ENCODE measurements at places on chromosomes 3 and 15.

DNA sequence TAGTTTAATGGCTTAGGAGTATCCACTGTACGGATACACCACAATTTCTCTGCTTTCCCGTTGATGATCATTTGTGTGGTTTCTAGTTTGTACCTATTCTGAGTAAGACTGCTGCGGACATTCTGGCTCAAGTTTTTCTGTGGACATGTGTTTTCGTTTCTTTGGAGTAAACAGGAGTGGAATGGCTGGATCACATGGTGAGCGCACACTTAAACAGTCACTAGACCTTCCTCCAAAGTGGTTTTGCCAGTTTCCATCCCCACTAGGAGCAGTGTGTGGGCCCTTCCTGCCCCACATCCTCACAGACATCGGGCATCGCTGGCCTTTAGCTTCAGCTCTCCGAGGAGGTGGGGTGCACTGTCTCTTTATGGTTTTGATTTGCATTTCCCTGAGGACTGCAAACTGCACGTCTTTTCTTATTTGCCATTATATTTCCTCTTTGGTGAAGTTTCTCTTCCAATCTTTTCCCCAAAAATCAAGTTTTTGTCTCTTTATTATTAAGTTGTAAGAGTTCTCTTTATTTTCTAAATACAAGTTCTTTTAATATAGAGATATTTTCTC is 94.1 kb downstream of the VGLL4 start:
- DNase-seq, result no peak

GRCh38 chr3:61172684-61173083 is 78.6 kb downstream of the FHIT start:
- DNase-seq, result no peak

GRCh38 chr3:119145128-119145499 is 851 bp upstream of the TEX55 start:
- no peak for DNase-seq

GRCh38 chr3:50536471-50537180 is 30.9 kb downstream of the C3orf18 start:
- no peak for DNase-seq

DNA sequence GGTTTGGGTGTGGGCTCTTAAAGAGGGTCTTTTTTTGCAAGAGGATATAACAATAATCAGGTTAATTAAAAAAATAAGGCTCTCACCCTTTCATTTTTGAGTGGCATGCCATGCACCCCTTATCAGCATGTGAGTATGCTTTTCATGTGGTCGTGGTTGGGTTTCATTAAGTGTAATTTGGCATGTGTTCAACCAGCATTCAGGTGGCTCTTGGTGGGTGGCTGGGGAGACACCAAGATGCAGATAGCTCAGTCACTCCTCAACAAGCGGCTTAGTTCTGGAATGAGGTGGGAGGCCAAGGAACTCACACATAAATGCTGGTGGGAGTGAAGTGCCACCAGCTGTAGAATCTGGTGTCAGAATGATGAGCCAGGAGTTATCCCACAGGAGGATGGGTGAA is 66.8 kb downstream of the FLNB start:
- DNase-seq, result no peak

GRCh38 chr15:73050561-73051295 is 1.5 kb upstream of the NEO1 start:
- no peak for DNase-seq

- DNase-seq, result no peak
These were observed 77.0 kb upstream of the GBE1 start for GRCh38 chr3:81838457-81838856.

- no peak for DNase-seq
These were observed 1.3 kb upstream of the PRR20G start for GRCh38 chr3:127288921-127289705.

DNA sequence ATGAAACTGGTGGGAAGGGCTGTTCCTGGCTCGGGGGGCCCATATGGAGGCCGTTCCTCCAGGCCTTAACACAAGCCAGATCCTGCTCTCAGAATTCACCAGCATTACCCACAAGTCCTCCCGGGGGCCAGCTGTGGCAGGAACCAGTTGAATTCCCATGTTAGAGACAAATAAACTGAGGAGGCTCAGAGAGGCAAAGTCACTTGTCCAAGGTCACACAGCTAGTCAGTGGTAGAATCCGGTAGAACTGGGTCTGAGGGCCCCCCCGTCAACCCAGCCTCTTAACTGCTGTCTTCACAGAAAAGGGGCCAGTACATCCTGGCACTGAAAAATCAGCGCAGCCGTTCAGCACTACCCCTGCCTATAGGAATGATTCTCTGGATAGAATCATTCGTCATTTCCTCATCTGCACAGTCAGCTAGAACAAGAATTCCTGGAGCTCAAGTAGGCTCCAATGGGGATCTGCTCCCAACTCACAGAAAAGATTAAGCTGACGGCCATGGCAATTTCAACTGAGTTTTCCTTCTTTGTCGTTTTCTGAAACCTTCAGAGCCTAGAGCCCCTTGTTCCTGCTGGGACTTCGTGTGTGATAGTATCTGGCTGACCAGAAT is 12.2 kb upstream of the TSEN2 start:
- DNase-seq, result no peak

DNA sequence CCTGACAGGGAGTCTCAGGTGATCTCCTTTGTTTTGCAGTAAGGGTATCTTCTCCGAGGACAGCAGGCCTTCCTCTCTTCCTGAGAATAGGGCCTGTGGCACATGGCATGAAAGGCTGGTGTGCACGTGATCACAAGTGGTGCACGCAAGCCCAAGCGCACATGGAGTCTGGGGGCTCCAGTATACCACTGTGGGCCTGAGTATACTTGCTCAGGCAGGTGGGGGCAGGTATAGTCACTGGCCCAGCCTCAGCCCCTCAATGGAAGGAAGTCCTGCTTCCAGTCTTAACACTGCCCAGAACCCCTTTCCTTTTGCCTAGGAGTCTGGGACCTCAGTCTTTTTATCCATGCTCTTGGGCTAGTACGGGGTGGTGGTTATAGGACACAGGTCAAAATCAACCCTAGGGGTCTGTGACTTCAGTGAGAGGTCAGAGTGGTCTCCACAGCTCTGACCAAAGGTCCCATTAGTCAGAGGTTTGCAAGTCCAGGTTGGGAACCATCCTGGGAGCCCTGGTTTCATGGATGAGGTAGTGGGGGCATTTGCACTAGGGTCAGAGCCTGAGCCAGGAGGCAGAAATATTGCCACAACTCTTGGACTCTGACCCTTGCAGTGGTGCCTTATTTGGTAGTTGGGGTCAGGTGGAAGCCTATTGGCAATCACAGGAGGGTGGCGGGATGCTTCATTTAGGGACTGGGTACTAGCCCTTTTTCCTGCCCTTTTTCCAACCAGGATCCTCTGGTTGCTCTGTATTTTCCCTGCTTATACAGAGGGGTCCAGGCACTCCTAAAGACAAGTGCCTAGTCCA is 823 bp upstream of the CCDC71 start:
- no peak for DNase-seq

DNA sequence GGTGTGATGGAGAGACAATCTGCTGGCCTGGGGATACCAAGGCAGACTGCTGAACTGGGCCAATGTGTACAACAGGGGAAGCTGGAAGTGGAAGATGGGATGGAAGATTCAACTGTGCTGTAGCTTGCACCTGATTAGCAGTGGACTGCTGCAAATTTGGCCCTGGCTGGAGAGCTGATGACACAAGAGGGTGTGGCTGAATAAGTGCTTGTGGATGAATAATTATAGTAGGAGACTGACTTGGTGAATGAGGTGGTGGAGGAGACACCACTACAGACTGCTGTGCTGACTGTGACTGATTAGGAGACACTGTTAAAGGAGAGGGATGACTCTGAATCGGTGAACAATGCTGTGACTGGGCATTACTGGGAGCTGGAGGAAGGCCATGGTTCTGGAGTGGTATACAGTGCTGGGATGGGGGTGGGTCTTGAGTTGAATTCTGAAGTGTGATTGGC is 52.5 kb downstream of the PHC3 start:
- DNase-seq, result no peak

GRCh38 chr15:30921106-30921505 is 17.4 kb downstream of the FAN1 start:
- no peak for DNase-seq

GRCh38 chr3:71304684-71305083 is 278.8 kb downstream of the FOXP1 start:
- DNase-seq, result no peak

GRCh38 chr15:76711351-76711827 is 193.8 kb downstream of the SCAPER start:
- no peak for DNase-seq

GRCh38 chr3:66236281-66236680 is 15.5 kb downstream of the SLC25A26 start:
- no peak for DNase-seq

GRCh38 chr15:56929933-56930332 is 11.5 kb downstream of the TCF12 start:
- no peak for DNase-seq

GRCh38 chr3:57094575-57094974 is 34.1 kb downstream of the SPATA12 start:
- DNase-seq, result no peak

DNA sequence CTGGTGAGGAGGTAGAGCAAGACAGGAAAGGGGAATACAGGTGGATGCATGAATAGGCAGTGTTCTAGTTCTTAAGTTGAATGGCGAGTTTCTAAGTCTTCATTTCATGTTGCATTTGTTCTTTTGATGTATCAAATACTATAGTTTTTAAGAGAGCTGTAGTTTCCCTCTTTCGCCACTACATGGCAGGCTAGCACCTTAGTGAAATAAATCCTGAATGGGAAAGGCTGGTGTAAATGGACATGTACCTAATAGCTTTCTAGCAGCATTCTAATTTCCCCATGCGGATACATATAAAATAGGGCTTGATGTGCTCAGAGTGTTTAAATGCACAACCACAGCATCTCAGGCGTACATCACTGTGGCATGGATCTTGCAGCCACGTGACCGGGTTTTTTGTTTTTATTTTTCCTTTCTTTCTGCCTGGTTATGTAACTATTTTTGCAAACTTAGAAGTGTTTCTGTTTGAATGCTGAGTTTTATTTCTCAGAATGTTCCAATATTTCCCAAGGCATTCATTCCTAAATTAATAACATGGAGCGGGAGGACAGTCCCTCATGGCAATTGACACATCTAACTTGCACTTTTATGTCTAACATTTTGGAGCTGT is 23.5 kb upstream of the CLN6 start:
- DNase-seq, result no peak

DNA sequence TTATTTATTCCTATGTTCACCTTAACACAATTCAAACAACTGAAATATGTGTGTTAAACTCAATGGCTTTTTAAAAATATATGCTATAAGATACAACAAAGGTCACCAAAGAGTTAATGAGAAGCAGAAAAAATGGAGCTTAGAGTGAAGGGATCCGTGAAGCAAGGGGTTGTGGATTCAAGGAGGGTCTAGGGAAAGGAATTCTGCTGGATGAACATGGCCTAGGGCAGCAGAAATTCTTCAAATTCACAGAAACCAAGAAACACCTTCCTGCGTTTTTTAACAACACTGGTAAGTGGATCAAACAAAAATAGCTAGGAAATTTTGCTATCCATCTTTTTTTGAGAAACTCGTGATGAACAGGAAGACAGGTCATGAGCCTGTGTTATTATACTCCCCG is 59.3 kb upstream of the PLSCR5 start:
- DNase-seq, result no peak

GRCh38 chr3:147358144-147358992 is 48.0 kb downstream of the ZIC4 start:
- no peak for DNase-seq

DNA sequence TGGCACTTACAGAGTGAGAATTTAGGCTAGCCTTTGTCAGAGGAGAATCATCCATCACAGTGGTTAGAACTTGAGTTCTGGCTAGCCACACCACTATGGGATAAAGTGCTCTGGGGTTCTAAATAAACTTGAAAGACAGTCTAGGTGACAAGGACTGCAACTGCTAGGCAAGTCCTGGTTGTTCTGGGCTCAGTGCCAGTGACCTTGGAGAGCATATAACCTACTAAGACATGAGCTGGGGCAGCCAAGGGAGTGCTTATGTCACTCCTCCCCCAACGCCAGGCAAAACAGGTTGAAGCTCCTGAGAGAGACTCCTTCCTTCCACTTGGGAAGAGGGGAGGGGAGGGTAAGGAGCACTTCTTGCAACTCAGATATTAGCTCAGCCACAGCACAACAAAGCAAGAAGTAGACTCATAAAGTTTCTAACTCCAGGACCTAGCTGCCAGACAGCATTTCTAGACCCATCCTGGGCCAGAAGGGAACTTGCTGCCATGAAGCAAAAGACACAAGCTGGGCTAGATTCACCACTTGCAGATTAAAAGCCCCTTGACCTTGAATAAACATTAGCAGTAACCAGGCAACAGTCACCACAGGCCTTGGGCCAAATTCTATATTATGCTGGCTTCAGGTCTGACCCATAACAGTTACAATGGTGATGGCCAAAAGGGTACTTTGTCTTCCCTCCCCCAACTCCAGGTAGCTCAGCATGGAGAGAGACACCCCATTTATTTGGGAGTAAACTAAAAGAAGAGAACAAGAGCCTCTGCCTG is 963.7 kb downstream of the PLOD2 start:
- DNase-seq, result no peak

DNA sequence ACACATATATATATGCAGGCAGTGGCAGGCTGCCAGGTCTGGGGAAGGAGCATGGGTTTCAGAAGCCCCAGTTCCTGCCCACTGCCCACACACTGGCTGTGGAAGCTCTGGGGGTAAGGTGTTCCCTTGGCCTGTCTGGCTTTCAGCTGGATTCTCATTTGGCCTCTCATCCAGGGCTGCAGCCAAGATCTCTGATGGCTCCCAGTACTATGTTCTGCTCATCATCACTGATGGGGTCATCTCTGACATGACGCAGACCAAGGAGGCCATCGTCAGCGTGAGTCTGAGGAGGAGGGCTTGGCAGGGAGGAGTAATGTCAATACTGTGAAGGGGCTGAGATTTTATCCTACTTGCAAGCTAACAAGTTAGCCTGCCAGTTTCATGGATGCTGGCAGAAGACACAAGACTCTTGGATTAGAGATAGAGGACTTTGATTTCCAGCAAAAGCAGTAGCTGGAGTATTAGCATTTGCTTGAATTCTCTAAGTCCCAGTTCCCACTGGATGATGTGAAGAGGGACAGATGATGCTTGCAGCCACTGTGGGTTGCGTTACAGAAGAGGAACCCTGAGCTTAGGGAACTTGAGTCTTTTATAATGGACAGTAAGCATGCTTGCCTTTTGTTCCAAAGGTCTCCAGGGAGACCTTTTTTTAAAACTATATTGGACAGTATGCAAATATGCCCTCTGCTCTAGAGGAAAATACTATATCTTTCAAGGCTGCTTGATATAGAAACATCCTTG is 5.6 kb upstream of the BRPF1 start:
- no peak for DNase-seq

DNA sequence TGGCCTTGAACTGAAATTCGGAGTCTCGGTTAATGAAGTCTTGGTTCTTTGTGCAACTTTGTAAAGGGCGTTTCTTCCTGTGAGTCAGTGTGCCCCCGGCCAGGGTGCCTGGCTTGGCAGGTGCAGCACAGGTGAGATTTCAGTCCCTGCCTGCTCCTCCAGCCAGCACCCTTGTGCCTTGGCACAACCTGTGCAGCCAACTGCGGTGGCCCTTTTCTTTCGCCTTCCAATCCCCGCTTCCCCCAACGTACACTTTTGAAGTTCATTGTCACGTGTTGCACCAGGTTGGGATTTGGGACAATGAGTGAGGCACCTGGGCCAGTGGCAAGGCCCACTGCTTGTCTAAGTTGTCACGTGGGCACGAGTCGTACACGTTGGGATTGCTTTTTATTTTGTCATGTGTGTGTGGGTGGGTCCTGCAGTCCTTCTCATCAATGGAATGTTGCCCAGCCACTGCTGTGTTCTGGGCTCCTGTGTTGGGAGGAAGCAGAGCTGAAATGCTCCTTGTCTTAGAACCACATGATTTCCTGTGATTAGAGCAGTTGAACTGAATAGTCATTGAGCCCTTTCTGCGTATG is 242.9 kb upstream of the BHLHE40 start:
- no peak for DNase-seq
